Stimulated activated effector memory CD8-positive, alpha-beta T cell treated with anti-CD3 and anti-CD28 coated beads, Interleukin-12 subunit alpha, Interleukin-12 subunit beta, amount 100 ng/mL, for 72 hours (primary cell): ENCODE measurements at places on chromosomes 2 and 18.

GRCh38 chr18:54100920-54101470 lies 123.5 kb downstream of the MBD2 start:
- DNase-seq, result no peak

GRCh38 chr2:178804791-178805190 lies 2.4 kb downstream of the TTN start:
- DNase-seq, result no peak

DNA sequence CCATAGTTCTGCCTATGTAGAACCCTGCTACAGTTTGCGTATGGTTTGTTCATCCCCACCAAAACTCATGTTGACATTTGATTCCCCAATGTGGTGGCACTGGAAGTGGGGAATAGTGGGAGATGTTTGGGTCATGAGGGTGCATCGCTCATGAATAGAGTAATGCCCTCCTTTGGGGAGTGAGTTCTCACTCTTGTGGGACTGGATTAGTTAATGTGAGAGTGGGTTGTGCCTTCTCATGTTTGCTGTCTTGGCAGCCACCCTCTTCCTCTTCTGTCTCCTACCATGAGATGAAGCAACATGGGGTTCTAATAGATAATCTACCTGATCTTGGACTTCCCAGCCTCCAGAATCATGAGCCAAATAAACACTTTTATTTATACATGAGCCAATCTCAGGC lies 237.2 kb upstream of the APCDD1 start:
- DNase-seq, result no peak

DNA sequence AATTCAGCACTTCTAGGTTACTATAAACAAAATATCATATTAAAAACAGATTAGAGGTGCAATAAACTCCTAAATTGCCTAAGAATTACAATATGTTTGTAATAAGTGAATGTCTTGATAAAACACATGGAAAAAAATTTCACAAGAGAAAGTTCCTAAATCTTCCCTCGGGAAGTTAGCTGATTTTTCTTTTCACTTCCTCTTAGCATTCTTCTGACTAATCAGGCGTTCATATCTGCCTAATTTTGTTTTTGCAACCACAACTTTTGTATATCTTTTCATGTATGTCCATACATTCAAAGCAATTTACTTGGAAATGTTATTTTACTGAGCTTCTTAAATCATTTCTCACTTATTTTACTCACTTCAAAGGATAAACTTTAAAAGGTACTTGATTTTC lies 88.5 kb downstream of the RTTN start:
- DNase-seq, result no peak

DNA sequence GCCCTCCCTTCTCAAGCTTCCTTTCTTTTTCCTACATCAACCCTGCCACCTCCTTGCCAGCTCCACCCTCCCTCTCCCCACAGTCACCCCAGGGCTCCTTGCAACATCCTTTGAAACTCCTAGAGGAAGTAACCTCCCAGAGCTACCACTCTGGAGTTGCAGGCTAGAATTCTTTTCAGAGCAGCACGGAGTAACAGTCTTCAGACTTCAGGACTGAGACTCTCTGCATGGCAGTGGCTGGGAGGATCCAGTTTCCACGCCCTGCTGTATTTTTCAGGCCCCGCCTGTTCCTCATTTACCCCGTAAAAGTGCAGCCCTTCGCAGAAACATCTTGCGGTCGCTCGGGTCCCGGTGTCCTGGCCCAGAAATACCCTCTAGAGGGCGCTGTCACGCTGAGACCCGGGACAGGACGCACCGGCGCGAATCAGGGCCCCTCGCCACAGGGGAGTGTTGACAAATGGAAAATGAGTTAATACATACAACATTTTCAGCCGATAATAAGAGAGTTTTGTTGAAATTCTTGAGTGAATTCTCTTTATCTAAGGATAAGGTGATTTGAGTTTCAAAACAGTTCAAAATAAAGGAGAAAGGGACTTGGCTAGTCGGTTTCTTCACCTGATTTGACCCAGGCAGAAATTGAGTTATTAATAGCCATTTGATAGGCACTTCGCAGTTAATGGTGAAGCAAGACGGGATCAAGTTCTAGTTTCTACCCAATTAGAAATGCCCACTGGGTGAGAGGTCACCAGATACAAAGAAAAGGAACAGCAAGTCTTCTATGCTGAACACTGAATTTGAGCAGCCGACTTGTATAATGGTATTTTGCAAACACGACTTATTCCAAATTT lies 18.5 kb upstream of the NTSR2 start:
- peak; percentile 89 for DNase-seq

- no peak for DNase-seq
Measured at GRCh38 chr2:204900910-204901309, 355.6 kb downstream of the PARD3B start.

GRCh38 chr2:8743261-8743660 lies 61.4 kb downstream of the ID2 start:
- DNase-seq, result no peak

DNA sequence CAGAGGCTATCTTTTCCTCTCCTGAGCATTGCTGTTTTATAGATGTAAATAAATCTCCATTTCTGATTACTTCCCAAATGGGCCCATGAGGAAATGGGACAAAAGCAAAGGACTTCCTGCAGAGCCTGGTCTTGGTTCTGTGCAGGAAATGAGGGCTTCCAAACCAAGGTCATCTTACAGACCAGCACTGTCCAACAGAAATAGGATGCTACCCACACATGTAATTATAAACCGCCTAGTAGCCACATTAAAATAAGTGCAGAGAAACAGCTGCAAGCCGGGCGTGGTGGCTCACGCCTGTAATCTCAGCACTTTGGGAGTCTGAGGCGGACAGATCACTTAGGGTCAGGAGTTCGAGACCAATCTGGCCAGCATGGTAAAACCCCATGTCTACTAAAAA lies 6.2 kb downstream of the TTL start:
- DNase-seq, result no peak

DNA sequence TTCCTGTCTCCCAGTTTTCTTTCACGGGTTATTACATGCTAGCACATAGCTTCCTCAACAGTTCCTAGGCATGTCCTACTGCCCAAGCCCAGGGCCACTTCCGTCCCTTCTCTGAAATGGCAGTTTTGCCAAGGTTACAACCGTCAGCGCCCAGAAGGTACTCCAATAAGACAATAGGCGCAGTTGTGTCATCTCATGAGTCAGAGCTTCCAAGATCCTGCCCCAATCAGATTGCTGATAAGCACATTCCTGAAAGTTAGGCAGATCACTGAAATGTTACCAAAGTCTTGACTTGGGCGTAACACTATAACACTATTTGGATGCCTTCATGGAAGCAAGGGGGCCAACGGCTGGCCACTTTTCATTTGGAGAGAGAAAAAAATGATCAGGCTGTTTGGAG lies 34.2 kb downstream of the GKN2 start:
- DNase-seq, result no peak
